ENCODE measurements at places on chromosomes 6 and 20.

DNA sequence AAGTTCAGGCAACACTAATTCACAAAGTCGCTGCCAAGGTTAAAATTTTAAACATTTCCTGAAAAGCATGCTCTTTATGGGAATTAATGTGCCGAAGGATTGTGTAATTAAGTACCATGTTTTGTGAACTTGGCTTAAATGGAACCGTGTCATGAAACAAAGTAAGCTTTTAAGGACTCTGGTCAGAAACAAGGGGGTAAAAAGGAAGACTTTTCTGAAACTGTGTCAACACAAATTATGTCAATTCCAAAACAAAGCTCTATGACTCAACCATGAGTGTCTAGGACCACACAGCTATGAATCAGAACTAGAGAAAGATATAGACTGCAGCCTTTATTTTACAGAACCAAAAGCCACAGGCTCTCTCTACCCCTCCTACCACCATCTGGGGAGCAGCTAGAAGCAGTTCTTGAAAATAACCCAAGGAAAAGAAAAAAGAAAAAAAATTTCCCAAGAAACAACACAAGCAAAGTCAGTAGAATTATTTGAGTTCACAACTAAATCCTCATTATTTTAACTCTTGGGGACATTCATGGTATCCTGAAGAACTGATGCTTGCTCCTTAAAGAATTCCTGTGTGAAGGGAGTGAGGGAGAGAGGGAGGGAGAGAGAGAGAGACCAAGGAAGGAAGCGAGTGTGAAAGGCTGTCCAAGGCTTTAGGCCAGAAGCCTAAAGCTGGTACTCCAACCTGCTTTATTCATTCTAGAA lies 81.9 kb downstream of the ZMYND8 start:
- no peak for DNase-seq

DNA sequence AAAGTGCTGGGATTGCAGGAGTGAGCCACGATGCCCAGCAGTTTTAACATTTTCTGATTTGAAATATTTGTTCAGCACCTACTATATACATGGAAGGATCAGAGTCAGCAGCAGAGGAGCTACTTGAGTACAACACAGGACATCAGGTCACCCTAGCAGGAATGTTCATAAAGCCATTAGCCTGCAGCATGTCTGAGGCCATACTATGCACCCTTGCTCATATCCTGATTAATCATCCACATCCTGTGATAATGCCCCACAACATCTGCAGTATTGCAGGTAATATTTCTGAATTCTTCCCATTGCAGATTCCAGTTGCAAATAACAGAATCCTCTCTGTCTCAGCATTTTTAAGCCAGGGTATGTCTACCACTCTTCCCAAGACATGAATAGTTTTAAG lies 171.0 kb upstream of the PRND start:
- DNase-seq: no peak

DNA sequence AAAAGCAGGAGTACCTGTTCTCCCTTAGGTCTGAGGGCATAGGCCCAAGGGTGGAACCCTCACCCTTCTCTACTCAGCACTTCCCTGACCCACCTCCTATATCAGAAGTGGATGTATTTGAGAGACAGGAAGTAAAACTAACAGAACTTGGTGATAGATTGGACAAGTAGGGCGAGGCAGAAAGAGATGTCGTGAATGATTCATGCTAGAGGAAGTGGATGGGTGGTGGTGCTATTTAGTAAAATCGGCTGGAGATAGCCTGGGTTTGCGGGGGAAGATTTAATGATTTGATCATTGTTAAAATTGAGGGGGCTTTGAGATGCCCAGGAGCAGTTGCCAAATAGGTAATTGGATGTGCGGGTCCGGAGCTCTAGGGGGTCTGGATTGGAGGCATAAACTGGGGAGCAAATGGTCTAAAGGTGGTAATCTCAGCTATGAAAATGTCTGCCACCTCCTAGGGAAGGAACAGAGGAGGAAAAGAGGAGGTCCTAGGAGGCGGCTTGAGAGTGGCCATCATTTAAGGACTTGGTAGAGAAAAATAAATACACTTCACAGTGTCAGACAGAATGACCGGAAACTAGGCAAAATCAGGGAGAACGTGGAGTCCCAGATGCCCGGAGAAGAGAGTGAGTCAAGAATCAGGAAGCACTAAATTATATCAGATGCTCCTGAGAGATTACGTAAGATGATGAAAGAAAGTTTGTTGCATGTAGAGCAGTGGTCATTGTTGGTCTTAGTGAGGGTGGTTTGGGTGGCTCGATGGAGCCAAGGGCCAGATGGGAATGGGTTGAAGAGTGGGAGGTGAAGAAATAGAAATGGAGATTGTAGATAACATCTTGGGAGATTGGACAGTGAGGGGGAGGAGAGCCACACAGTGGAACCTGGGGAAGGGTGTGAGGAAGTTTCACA lies 142.0 kb downstream of the CEP57L1 start:
- DNase-seq: no peak

DNA sequence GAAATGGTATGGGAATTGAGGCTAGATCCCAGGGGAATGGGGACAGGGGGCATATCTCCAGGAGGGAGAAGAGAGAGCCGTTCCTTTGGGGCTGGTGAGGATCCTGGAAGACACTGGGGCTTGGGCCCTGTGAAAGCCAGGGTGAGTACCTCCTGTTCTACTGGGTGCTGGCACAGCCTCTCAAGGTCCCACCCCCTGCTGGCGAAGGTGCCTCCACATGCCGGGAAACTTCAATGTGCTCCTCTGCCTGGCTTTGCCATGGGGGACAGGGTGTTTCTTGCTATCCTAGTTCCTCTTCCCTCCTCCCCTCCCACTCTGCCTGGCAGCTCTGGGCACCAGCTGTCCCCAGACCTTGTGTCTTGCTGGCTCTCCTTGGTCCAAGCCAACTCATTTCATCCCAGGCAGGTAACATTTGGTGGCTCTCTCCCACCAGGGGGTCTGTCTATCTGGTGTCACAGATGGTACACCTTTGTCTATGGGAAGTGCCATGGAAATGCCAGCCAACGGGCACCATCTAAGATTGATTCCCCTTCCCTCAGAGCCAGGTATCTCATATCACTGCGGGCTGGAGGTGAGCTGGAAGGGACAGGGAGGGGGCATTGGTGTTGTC lies 56.8 kb downstream of the MDGA1 start:
- DNase-seq: no peak

GRCh38 chr6:140825731-140826130 lies 1307.0 kb upstream of the GJE1 start:
- no peak for DNase-seq

- DNase-seq: no peak
These were observed 118.5 kb downstream of the GFRAL start for GRCh38 chr6:55445648-55446204.

DNA sequence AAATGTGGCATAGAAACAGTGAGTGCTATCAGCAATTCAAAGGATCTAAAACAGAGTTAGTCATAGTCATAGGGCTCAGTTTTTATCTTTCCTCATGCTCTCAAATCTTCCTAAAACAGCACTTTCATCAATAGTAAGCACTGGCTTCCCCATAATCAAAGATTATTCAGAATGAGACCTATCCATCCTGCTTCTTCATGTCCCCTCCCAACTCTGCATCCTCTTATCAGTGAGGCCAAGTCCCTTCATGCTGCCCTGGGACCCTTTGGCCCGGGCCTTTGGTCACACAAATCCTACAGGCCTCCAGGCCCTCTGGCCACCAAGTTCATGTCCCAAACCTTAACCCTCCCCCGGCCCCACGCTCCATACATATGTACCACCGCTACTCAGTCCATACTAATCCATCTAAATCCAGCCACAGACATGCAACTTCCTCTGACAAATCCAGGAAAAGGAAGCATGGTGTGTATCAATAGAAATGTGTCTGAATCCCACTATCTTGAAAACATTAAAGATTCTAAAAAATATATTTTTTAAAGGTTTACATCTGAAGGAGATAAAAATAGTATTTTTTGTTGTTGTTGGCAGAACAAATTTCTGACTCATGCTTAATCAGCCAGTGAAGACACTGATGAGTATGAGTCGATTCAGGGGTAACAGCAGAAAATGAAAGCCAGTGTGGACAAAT lies 143.5 kb downstream of the PDE7B start:
- DNase-seq: no peak

DNA sequence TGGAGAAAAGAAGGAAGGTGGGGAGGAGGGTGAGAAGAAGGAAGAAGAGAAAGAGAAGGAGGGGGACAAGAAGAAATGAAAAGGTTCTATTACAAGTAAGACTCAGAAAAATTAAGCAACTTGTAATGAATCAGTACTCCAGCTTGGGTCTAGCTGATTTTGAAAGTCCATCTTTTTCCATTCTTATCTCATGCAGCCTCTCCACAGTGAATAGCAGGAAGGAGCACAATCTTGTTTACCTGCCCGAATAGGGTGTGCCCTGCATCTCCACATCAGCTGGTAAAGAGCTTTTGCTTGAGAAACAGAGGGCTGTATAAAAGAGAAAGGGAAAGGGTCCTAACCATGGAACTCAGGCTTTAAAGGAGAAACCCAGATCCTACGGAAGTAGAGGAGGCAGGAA lies 348.8 kb downstream of the TPBG start:
- no peak for DNase-seq

DNA sequence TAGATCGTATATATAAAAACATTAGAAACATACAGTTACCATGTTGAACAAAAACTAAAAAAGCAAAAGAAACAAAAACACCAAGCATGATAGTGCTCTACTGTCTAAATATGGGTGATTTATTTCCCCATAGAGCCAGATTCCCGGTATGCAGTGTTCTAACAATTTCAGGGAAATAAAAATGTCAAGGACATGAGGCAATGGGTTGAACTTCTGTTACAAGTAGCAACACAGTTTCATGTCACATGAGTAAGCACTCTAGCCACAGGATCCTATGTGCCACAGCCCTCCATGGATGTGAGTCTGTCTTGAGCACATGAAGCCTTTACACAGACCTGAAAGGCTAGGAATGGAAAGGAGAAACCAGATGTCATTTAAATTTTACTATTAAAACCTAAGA lies 96.0 kb downstream of the MAP3K5 start:
- DNase-seq: no peak

GRCh38 chr20:32052778-32053362 lies 828 bp downstream of the HCK start:
- no peak for DNase-seq

DNA sequence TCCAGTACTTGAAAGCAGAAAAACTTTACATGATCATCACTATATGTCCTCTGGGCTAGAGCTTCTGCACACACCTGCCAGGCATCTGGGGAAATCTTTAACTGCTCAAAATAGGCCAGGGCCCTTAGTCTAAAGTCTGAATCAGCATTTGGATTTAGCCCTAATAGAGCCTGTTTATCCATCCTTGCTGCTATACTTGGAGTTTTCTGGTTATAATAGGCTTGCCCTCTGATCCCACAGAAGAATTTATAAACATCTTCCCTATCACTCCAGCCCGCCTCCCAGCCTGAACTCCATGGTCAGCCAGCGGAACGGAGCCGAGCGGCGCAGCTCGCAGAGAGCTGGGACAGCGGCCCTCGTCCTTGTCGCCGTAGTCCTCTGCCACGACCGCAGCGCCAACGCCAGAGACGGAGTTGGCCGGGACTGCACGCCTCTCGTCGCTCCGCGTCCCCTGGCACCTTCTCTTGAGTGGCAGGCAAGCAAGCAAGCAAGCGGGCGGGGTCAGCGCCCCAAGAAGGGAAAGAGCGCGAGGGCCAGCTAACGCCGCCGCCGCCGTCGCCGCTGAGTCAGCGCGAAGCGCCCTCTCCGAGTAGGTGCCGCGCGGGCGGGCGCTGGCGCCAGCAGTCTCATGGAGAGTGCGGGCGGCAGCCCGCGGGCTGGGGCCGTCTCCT lies 25.4 kb upstream of the ASIP start:
- peak; percentile 19 for DNase-seq

DNA sequence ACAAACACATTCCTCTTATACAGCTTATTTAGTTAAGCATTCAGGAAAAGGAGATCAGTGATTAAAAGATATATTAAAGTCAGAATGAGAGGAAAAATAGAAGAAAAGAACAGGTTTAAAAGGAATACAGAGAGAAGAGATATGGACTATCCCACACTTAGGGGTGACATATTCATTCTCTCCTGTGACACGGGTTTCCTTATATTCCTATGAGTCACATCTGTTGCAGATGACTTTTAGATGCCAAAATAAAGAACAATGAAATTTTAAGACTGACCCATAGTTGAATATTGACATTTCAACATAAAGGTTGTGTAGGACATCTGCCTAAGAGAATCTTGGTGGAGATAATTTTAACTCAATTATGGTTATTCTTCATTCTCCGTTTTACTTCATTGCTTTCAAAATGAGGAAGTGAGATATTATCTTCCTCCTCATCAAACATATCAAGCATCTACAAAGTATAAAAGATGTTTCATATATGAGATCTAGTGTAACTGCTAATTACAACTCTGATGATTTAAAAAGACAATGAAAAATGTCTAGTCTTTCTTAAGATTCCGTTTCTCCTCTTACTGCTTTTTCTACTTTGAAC lies 1336.7 kb upstream of the CITED2 start:
- DNase-seq: no peak

- no peak for DNase-seq
These were observed 133.1 kb upstream of the PRDM1 start for GRCh38 chr6:105952772-105953690.

DNA sequence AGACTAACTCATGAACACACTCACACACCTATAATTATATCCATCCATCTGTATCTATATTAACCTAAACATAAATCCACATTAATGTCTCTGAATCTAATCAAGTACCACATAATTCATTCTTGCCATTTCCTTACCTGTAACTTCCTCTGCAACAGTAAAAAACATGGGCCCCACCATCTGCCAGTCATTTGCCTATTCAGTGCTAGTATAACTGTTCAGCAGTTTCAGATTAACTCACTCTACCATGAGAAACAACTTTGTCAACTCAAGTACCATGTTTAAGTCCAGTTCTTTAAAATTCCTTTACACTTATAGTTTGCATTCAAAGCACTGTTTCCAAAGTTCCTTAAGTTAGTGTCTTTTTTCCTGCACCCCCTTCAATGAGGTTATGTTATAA lies 68.8 kb downstream of the LAMP5 start:
- DNase-seq: no peak

DNA sequence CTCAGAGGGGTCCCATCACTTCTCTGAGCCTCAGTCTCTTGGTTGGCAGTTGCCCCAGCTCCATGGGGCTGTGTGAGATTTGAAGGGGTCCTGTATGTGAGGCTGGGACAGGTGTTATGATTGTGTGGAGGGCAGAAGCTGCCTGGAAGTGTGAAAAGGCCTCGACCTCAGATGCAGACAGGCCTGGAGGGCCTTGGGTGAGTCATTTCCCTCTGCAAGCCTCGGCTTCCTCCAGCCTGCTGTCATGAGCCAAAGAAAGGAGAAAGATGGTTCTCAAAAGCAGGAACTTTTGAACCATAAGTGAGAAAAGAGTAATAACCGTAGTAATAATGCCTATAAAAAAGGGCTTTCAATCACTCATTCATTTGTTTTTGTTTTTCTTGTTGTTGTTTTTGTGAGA lies 37.5 kb downstream of the SNAI1 start:
- no peak for DNase-seq

DNA sequence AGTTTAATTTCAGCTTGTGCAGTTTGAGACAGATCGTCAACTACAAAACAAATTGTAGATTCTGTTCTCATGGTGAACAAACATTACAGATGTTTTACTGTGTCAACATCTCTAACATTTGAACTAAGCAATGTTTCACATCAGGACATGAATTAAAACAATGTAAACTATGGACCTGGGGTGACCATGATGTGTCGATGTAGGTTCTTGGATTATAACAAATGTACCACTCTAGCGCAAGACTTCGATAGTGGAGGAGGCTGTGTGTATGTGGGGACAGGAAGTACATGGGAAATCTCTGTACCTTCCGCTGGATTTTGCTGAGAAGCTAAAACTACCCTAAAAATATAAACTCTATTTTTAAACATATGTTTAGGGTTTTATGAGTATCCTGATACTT lies 17.1 kb downstream of the HIVEP2 start:
- no peak for DNase-seq

- DNase-seq: no peak
These were observed 53.3 kb upstream of the EYA4 start for GRCh38 chr6:133187657-133188453.
